ENCODE measurements at places on chromosomes 11 and 22.

DNA sequence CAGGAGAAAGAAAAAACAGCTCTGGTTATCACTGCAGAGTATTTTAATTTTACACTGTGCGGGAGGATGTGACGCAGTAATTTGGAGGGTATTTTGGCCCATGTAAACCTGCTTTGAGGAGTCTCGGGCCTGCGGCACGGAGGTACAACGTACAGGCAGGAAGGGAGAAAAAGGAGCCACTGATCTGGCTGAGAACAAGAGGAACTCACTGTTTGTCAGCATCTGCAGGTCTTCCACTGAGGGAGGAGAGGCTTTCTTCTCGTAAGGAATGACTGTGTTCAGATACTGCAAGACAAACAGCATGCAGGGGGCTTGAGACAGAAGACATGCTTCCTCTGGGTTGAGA lies 44.0 kb downstream of the FEZ1 start:
- no peak for DNase-seq

GRCh38 chr11:289712-290620 lies 1.0 kb downstream of the PGGHG start:
- DNase-seq, result no peak

- no peak for DNase-seq
These were observed 22.9 kb downstream of the USH1C start for GRCh38 chr11:17521106-17521900.

- DNase-seq, result no peak
These were observed 130.1 kb downstream of the TRPC6 start for GRCh38 chr11:101453682-101454081.

DNA sequence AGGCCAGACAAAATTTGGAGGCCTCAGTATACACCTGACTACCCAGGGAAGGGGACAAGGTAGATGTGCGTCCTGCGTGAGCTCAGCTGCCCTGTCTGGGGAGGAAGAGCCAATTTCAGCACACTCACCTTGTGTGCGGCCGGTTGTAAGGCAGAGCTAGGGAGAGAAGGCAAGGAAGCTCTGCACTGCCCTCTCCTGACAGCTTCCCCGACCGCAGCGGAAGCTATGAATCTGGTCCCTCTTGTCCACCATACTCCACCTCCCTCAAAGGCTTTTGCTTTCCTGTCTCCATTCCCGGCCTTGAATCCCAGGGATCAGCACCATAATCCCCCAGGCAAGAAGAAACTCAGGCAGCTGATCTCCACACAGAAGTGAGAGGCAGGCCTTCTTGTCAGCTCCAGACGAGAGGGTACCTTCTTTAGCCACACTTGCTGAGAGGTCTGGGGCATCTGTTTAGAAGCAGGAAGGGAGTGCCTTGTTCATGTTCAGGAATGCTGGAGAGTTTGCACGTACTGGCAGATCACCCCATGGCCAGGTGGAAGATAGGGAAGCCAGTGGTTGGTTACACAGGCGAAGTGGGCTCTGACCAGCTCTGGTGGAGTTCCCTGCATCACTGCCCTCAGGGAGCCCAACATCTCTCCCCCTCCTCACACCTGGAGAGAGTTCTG lies 62.5 kb downstream of the FEZ1 start:
- DNase-seq, result no peak

GRCh38 chr11:70661761-70662501 lies 263.6 kb downstream of the CTTN start:
- no peak for DNase-seq

DNA sequence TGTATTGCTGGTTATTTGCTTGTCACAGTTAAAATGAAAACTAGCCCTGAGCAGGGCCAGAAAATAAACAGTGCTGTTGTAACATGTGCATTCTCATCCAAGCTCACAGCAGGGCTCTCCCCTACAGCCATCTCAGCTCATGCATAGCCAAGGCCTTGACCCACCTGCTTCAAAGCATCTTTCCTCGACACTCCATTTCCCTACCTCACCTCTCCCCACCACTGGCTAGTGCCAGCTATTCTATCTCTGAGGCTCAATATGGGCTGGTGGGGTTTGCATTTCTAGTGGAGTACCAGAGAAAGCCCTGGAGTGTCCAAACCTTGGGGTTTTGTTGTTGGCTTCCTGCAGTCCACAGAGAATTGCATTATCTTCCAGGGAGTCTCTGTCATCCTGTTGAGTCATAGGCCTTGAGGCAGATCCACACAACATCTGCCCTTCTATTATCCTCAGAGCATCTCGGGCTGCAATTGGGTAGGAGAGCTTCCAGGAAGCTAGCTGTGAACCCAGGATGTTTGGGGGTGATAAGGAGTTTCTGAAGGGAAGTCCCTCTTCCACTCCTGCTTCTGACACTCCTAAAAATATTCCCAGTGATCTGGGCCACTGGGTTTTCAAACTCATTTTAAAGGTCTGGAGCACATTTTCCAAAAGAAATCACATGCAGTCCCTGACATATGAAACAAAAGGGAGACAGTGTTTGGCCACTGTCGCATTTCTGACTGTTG lies 36.1 kb upstream of the AMOTL1 start:
- no peak for DNase-seq

- DNase-seq, result no peak
These were observed 10.2 kb upstream of the GRAMD1B start for GRCh38 chr11:123419731-123420452.

GRCh38 chr11:126518071-126518971 lies 162.8 kb downstream of the ST3GAL4 start:
- no peak for DNase-seq

- no peak for DNase-seq
These were observed 61.4 kb upstream of the BMAL1 start for GRCh38 chr11:13216019-13216710.
